AG08396 (cell line): ENCODE measurements at places on chromosomes 5 and 9.

- no peak for DNase-seq
These were observed 73.9 kb upstream of the WWC1 start for GRCh38 chr5:168217497-168217896.

DNA sequence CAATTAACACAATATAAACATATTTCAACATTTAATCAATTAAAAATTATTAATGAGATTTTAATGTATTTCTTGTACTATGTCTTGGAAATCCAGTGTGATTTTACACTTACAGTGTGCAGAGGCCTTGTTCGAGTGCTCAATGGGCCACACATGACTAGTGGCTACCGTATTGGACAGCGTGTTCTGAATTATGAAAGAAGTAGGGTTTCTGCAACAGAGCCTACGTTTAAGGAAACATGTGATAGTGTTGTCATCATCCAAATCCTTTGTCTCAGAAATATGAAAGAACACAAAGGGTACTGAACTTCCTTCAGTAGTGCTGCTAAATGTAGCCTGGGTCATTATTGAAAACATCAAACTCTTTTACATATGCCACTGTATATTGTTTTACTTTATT, 29.5 kb downstream of the NPR3 start:
- no peak for DNase-seq

DNA sequence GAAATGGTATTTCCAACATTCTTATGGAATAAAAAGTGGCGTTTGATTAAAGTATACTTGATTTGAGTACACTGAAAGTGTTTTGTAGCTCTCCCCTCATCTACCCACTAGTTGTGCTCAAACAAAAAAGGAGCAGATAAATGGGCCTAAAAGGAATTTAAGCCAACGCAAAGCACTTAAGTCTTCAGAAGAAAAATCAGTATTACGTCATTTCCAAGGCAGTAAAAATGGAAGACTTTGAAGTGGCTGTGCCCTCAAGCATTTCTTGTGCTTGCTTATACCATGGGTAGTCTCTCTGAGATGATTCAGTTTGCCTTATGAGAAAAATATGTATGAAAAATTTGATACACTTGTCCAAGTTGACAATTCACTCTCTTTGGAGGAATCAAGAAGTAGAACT, 279.9 kb upstream of the CD180 start:
- no peak for DNase-seq

DNA sequence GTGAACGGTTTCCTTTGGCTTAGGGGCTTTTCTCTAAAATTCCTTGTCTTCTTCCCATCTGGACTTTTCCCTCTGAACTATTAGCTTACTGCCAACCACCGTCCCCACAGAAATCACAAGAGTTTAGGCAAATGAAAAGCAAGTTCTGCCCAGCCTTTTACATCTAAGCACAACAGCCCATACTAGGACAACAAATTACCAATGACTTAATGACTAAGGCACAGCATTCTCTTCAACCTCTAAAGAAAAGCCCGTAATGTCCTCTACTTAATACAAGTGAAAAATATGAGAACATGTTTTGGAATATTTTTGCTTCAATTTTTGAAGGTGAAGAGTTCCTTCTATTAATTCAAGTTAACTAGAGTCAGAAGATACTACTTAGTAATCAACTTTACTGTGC, 1.2 kb downstream of the ZBTB5 start:
- DNase-seq = no peak

- no peak for DNase-seq
These were observed 58.4 kb upstream of the FOXE1 start for GRCh38 chr9:97794666-97795065.

GRCh38 chr9:70291446-70291845, 32.7 kb downstream of the SMC5 start:
- DNase-seq = no peak

GRCh38 chr5:56520986-56521730, 288.0 kb upstream of the ANKRD55 start:
- DNase-seq = no peak

DNA sequence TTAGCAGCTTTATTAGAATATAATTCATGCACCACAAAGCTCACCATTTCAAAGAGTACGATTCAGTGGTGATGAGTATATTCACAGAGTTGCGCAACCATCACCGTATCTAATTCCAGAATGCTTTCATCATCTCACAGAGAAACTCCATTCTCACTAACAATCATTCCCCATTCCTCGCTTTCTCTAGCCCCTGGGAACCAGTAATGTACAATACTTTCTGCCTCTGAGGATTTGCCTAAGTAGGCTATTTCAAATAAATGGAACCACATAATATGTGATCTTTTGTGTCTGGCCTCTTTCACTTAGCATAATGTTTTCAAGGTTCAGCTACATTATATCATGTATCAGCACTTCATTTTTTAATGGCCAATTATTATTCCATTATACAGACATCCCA, 145.1 kb upstream of the ADAMTS16 start:
- no peak for DNase-seq

- peak; percentile 62 for DNase-seq
These were observed 476.6 kb upstream of the WWC1 start for GRCh38 chr5:167814828-167815227.

DNA sequence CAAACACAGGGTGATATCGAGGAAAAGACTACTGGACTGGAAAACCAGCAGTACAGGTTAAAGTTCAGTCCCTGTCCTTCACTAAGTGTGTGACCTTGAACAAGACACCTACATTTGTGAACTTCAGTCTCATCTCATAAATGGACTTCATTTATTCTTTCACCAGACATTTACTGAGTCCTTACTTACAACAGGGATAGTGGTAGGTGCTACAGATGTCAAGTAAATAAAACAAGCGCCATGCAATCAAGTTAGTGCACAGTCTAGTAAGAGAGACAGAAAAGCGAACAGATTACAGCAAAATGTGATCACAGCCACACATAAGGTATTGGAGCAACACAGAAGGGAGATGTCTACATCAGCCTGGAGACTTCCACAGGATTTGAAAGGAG, 413.2 kb downstream of the ACTL7B start:
- no peak for DNase-seq

DNA sequence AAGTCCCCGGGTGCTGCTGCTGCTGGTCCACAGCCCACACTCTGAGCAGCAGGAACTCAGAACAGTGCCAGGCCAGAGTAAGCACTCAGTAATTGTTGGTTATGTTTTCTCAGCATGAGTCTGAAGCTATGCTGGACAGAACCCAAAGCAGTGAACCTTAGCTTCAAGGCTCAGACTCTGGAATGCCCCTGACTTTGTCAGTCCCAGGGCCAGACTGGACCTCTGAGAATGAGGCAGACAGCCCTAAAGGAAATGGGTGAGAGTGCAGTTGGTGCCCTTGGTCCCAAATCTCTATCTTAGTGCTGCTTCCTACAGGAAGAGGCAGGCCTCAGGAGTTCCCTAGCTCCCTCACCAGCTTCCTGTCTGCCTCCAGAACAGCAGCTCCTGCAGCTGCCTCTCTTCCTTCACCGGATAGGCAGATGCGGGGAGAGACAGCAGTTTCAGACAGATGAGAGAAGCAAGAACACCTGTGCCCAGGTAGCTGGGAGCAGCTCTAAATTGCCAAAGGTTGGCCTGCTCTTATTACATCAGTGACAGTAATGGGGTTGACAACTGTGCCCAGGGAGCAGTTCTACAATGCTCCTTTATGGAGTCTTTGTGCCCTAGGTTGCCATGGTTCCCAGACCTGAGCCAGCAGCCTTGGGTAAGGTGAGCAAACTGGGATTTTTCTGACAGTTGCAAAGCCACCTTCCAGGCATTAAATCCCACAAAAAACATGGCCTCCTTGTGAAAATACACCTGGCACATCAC, 82.2 kb upstream of the CXCL14 start:
- DNase-seq = no peak

DNA sequence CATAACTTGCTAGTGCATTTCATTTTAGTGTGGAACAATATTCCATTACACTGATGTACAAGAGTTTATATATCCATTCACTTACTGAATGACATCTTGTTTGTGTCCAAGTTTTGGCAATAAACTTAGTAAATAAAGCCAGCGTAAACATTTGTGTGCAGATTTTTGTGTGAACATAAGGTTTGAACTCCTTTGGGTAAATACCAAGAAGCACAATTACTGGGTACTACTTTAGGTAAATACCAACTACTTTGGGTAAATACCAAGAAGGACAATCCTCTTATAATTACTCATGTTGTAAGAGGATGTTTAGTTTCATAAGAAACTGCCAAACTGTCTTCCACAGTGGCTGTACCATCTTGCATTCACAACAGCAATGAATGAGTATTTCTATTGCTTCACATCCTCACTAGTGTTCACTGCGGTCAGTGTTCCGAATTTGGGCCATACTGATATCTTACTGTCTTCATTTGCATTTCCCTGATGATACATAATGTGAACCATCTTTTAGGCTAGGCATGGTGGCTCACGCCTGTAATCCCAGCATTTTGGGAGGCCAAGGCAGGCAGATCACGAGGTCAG, 2.3 kb upstream of the SYK start:
- DNase-seq = no peak

DNA sequence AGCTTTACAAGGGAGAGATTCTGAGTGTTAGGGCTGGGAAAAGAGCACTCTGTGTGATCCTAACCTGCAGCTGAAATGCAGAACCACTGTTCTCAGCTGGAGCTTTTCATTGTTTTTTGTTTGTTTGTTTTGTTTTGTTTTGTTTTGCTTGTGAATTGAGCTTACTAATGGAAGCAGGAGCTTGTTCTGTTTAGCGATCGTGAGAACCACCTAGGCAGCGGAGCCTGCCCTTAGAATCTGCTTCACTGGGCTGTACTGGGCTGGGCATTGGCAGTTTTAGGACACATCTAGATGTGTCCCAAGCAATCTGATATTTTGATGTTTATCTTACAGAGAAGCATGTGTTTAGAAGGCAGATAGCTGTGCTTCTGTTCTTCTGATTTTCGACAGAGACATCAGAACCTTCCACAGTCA, 14.3 kb downstream of the SYK start:
- DNase-seq = no peak

- no peak for DNase-seq
These were observed 409.5 kb downstream of the MAT2B start for GRCh38 chr5:163914910-163915309.

DNA sequence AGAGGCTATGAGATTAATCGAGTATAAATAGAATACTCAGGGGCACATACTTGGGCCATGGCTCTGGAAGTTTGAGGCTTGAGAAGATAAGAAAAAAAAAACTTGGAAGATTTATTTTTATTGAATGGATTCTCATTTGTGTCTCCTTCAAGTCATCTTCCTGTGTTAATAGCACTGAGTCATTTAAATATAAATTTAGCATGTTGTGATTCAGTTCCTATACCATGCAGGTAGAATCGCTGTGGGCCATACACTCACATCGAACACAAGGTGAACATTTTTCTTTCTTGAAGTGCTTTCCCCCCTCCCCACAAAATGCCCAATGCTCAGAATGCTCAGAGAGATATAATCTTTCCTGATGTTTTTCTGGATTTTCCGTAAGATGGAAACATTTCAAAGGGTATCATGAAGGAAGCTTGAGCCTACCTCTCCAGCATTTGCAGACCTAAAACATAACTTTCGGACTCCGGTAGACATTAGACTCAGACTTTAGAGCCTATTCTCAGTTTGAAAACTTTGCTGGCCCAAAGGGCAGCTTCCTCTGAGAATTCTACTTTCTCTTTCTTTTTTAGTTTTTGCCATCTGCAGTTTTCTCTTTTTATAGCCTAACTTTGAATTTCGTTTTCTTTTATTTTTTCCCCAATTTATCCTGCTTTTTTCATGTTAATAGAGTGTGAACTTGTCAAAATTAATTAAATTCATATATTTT, 737.6 kb upstream of the NUDT12 start:
- DNase-seq = no peak

DNA sequence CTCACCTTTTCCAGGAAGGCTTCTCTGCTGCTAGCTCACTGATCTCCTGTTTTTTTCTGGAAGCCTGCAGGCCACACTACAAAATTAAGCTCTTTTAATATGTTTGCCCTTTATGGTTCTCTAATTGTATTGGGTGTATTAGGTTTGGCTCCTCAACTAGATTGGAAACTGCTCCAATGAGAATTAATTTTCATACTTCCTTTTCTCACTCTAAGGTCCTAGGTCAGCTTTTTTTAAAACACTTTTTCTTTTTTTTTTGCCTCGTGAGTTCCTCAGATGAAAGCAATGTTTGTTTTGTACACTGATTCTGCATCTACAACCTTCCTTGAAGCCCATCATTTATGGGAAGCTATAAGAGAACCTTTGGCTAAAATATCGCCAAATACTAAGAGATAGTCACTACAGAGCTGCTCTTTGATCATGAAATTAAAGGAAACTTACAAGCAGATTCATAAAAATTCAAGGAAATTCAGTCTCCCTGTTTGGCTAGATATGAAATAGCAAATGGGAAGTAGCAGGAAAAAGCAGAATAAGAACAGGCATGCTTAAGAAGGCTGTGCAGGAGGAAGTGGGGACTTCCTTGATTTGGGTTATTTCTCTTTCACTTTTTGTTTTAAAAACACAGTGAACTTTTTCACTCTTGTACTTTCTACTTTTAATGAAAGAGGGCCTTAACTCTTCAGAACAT, 55.2 kb upstream of the FYB1 start:
- DNase-seq = no peak

DNA sequence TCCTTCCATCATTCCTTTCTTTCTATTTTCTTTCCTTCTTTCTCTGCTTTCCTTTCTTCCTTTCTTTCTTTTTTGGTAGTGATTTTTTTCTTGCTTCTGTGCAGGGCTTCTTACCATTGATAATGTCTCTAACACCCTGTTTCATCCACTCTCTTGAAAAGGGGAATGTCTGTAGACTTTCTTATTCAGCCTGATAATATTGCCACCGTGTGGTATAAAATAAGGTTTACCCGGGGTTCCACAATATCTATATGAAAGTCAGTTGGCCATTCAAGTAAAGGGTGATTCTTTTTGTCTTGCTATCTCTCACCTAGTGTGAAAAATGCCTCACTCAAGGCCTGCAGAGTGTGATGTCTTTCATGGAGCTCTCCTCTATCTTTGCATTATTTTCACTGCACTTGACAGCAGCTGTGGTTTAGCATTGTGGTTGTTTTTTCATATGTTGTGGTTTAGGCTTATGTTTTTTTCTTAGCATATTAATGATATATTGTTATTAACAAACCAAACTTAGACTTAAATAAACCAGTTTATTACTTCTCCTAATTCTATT, 153.9 kb downstream of the CSNK1G3 start:
- DNase-seq = no peak

GRCh38 chr9:125527471-125528002, 179.5 kb downstream of the MAPKAP1 start:
- no peak for DNase-seq

DNA sequence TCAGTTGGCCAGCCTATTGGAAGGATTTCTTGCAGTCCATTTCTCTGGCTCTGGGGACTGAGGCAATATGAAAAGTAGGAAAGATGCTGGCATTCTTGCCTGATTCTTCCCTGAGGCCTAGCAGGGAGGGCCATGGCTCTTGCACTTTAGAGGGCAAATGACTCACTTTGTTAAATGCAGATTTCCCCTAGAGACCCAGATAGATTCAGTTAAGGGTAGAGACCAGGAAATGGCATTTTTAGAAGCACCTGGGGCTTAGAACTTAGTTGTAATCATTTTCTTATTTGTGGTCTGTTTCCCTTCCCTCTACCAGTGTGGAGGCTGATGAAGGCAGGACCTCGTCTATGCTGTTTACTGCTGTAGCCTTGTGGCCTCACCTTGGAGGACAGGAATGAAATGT, 112.8 kb upstream of the NR3C1 start:
- no peak for DNase-seq
